ENCODE measurements at places on chromosomes 1 and 21.

GRCh38 chr1:214107322-214108096 is 119.7 kb downstream of the PROX1 start:
- DNase-seq: no peak

GRCh38 chr21:17002594-17003257 is 510.1 kb upstream of the CXADR start:
- no peak for DNase-seq

DNA sequence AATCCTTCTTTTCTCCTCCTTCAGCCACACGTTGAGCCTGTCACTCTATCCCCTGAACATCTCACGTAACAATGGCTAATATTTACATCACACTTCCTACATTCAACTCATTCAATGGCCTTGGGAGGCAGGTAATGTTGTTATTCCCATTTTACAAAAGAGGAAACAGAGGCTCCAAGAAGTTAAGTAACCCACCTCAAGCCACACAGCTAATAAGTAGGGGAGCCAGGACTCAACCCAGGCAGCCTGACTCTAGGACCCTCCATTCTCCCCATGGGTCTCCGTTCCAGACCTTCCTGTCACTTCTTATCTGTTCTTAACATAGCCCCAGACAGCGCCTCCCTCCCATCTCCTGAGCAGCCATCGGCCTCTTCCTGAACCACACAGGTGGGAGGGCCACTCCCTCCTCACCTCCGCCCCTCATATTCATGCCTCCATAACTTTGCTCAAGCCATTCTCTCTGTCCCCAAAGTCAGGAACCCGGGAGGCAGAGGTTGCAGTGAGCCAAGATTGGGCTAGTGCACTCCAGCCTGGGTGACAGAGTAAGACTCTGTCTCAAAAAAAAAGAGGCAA is 2.2 kb downstream of the PADI4 start:
- no peak for DNase-seq

DNA sequence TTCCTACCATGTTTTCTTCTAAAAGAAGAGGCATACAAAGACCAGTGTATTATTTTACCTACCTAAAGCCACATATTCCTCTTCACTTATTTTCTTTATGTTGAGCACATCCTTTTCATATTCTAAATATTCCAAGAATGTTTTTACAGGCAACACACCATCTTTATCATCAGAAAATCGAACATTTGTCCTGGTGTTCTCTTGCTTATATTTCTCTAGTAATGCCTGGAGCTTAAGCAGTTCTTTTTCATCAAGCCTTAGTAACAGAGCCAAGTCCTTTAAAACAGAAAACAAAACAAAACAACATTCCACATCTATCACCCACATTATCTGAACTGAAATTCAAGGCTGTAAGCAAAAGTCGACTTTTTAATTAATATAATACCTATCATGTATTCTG is 88.7 kb downstream of the IARS2 start:
- no peak for DNase-seq

DNA sequence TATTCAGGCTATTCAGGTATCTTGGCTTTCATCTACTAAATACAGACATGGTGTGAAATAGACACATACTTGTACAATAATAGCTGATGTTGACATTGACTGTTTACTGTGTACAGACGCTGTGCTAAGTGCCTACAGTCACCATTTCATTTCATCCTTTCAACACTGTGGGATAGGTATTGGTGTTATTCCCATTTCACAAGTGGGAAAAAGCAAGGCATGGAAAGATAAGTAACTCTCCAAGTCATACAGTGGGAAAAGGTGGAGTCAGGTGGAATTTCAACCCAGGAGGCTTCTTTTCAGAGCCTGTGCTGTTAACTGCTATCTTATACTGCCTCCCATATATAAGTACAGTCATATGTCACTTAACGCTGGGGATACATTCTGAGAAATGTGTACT is 49.6 kb upstream of the ATP1A1 start:
- DNase-seq: no peak

DNA sequence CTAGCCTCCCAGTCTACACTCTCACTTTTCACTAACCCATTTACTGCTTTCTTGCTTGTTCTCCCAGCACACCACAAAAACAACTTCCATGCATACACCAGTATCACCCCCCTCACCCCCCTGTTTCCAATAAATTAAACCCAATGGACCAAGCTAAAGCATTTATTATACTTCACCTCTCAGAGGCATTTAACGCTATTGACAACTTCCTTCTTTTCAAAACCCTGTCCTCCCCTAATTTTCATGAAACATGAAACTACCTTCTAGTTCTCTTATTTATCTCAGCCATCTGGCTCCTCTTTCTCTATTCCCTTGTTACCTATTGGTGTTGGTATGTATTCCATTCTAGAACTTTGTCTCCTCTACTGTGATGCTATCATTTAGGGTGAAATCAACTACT is 32.3 kb downstream of the PTPRC start:
- no peak for DNase-seq

DNA sequence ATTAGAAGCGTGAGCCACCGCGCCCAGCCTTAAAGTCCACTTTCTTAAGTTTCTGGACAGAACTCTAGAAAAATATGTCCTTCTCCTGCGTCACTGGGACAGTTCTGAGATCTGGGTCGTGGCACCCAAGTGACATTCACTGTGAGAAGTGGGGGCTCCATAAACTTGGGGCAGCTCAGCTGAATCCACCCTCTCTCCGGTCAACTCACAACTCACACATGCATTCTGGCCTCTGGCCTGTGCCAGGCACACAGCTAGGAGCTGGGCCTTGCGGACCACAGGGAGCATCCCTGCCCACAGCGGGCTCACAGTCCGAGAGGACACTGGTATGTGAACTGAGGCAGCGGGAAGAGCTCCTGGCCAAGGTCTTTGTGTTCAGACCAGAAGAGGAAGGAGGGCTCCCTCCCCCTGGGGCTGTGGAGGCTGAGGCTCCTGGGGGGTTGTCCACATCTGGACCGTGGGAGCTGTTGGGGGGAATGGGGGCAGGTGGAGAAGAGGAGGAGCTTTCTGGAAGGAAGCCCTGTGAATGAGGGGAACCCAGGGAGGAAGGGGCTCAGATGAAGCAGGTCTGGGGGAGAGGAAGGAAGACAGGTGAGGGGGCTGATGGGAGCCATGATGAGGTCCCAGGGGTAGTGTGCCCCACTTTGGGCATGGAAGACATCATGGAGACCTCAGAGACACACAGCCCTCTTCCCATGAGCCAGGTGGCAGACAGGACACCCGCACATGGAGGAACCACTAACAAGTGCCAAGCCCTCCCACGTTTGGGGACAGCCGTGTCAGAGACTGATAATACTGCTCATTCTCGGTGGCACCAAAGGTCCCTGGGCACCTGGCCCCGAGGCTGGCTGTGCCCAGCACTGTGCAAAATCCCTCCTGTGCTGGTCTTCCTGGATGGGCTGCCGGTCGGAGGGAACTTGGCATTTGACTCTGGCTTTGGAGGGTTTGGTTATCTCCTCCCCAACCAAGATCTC is 191.0 kb upstream of the VAMP3 start:
- no peak for DNase-seq

DNA sequence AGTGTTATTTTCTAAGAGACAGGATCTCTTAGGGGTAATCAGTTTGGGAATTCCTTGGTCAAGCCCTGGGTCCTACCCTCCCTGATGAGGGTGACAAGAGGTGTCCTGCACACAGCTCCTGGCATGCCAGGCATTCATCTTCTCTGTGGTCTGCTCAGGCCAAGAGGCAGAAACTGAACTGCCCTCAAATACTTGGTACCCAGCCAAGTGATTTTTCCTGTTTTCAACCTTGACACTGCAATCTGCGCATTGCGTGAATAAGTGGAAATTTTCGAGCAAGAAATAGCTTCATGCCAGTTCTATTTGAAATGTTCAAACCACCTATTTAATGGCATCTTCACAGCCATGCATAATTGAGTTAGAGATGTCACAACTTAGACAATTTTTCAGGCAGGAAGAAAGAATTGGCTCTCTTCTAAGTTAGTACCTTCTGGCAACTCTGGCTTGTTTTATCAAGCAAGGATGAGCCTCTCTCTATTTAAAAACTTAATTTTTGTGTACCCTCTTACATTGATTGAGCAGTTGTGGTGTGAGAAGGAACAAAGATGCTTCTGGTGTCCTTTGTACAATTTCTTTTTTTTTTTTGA is 27.0 kb downstream of the DNM3 start:
- DNase-seq: no peak

DNA sequence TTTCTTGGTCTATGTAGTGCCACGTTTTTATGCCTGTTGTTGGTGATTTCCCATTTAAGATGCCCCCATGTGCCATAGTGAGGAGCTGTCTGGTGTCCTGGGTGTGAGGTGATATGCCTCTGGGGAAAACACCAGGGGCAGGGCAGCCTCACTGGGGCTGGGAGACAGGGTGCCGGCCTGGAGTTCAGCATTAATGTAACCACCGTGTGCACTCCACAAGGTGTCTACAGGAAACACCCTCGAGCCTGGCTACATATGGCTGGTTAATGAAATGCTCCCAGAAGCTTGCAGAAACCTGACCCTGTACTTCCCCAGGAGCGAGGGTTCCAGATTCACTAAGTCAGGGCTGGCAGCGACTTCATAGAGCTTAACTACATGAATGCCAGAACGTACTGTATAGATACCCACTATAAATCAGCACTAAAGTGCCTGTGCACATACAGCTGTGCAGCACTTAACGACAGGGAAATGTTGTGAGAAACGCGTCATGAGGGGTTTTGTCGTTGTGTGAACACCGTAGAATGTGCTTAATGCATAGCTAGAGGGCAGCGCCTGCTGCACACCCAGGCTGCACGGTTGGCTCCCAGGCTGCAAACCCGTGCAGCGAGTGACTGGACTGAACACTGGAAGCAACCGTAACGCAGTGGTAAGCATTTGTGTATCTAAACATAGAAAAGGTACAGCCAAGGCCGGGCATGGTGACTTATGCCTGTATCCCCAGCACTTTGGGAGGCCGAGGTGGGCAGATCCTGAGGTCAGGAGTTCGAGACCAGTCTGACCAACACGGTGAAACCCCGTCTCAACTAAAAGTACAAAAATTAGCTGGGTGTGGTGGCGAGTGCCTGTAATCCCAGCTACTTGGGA is 10.4 kb downstream of the TFF2 start:
- DNase-seq: no peak

DNA sequence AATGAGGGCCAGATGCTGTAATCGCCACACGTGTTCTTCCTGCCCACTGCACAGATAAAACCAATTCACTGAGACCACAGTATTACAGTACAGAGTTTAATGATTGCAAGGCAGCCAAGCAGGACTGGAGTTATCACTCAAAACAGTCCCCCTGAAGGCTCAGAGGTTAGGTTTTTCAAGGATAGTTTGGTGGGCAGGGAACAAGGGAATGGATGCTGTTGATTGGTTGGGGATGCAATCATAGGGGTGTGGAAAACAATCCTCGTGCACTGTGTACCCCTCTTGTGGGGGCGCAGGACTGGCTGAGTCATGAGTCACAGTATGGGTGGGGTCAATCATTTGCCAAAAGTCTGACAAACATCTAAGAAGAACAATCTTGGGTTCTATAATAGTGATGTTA is 12.4 kb upstream of the USP1 start:
- no peak for DNase-seq

- DNase-seq: no peak
These were observed 56.4 kb downstream of the KIF26B start for GRCh38 chr1:245211035-245211749.

GRCh38 chr1:156128308-156128653 is 13.8 kb downstream of the LMNA start:
- DNase-seq: no peak

Data from dorsolateral prefrontal cortex (tissue), 122 donors.